Adipocyte (in vitro differentiated cells): ENCODE measurements at places on chromosomes 3 and 15.

DNA sequence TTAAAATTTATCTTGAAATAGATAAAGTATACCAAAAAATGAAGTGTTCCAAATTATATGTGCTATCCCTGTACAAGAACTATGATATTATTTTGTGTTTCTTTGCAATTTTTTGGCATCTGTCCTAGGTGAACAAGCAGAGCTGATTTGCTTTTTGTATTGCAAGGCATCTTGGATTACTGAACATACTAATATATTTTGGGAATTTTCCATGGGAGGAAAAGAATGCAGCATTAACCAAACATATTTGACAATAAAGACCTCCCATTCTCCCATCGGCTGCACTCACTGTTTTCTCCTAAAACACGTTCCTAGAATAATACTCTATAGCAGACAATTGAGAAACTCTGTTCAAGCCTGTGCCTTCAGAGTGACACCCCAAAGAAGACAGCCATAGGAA, 265.1 kb upstream of the ALCAM start:
- DNase-seq = peak; percentile 34

GRCh38 chr15:34582461-34583371, 735 bp downstream of the GOLGA8B start:
- DNase-seq = peak; percentile 64

DNA sequence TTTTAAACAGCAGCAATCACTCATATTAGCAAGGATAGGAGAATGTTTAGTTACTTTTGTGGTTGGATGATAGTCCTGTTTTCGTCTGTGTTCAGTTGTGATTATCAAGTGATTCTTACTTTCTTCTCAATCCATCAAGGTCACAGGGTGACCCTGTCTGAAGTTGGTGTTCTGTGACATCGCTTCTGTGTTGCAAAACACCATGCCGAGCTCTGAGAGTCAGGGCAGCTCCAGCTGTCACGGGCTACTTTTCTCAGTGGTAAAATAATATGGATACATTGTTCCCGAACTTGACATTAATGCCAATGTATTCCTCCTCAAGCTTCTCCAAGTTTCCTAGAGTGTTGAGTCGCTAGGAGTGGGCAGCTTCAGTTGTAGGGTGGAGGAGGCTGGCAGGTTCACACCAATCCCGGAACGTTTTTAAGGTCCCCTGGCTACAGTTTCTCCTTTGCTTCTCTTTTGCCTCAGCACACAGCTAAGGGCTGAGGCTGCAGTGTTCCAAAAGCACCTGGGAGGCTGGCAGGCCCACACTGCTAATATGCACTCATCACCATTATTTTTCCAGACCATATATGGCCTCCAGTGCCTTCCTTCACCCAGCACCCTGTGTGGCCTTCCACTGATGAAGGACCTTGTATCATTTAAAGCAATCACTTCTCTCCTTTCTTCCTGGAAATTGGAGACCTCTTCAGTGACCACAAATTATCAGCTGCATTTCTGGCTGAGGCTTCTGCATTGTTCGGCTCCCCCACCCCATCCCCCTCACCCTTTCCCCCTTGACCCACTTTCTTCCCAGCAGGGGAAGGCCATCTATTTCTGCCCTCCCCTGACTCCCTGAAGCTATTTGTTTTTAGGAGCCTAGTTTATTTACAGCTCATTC, 25.8 kb downstream of the COLQ start:
- DNase-seq = no peak

DNA sequence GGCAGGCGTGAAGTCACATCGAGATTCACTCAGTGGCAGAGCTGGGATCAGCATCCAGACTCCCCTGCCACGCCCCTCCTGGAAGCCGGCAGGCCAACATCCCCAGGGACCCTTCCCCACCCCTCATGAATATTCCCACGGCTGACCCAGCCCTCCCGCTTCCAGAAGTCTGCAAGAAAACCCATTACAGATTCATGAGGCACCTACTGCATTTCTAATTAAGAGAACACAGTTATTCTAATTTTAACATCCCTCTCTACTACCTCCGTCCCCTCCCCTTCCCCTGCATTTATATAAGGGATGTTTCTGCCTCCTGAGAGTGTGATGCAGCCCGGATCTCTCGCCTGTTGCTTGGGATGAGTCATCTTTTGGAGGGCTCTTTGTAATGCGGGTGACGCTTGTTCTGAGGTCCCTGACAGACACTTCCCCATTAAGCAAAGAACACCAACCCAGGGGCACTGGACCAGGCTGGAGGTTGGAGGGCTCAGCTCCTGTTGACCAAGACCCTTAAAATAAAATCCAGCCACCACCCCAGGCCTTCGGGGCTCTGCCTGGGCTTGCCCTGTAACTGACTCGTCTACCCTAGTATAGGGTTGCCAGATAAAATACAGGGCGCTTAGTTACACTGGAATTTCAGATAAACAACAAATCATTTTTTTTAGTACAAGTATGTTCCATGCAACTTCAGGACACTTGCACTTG, 118.7 kb downstream of the NUP210 start:
- peak; percentile 66 for DNase-seq

DNA sequence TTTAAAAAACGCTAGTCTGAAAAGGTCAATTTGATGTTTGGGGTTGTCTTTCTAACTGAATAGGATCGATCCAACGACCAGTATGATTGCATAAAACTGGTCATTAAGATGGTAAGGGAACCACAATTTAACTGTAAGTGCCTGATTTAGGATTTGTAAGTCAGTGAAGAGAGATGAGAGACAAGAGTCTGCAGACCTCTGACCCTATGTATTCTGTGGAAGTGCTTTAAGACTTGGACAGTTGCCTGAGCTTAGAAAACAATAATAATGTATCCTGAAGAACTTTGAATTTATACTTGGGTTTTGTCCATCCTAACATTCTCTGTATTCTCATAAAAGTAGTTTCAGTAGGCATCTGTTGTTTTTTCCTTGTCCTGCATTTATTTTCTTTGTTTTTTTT, 221.4 kb upstream of the SUCLG2 start:
- DNase-seq = no peak

DNA sequence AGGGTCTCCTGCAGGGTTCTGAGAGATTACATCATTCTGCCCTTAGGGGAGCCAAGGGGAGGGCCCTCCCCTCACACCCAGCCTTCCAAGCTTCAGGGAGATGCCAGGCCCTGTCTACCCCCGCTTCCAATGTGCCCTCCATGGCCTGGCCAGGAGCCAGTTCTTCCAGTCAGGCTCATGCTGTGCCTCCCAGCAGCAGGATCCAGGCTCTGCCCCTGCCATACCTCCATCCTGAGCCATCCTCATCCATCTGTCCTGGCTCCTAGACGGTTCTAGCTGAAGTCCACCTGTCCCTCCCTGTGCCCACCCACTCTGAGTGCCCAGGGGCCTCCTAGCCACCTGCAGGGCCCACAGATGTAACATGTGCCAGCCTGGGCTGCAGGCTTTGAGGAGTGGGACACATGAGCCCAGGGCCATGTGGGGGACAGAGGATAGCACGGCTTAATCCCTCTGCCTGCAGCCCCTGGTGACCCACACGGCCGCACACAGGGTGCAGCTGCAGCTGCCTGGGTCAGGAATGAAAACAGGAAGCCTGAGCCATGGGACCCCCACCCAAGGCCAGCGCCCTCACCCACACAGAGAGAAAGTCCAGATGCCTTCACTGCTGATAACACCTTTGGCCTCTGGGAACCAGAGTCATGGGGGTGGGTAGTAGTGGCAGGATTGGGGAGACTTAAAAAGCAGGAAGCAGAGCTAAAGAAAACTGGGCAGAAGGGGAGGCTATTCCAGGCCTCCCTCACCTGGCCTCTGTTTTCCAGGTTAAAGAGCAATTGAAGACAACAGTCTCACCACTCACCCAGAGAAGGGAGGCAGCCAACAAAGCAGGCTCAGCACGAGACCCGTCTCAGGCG, 11.8 kb downstream of the PLCD1 start:
- no peak for DNase-seq

- DNase-seq = peak; percentile 67
Measured at GRCh38 chr15:92901995-92902394, 1.9 kb downstream of the CHD2 start.

DNA sequence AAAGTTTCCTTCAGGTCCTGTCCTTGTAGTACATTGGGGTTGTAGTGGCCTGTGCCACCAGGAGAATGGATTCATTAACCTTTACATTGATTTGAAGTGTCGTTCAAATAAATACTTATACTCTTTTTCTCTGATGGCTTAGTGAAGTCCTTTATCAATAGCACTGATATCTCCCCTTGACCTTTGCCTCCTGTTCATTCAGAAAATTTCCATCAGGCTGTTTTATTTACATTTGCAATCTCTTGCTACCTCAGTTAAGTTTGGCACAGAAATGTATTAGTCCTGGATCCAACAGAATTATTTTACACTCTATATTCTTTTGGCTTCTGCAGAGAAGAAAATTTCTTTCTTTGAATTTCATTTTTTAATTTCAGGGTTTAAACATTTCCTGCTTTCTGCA, 497.0 kb downstream of the RBMS3 start:
- no peak for DNase-seq

DNA sequence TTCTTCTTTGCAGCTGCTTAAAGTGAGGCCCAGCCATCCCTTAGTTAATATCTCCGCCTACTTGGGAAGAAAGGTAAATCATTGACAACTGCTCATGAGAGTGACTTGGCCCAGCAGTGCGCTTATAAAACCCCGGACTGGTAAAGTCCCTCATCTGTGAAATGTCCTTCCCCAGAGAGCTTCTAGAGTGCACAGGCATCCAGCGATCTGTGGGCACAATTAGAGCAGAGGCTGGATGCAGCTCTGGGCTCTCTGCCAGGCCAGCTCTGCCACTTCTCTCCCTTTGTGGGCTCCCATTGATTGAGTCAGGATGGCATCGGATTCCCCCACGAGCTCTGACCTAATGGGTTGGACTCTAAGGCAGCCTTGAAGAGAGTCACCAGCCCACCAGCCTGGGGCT, 219.0 kb upstream of the LINGO1 start:
- no peak for DNase-seq

DNA sequence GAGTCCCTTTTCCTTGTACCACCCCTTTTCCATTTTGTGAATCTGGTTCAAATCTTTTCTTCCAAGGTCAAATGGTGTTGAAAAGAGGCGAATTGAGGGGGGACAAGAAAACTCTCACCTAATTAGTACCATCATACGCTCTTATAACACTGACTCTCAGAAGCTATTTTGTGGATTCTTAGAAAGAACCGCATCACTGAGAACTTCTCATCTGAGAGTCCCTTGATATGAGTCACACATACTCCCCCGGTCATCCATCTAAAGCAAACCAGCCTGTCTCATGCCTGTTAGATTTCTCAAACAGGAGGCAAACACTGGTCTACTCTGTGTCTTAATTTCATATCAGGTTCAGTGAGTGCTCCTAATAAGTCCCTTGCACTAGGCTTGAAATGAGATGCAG, 76.5 kb upstream of the SPRED1 start:
- peak; percentile 82 for DNase-seq

DNA sequence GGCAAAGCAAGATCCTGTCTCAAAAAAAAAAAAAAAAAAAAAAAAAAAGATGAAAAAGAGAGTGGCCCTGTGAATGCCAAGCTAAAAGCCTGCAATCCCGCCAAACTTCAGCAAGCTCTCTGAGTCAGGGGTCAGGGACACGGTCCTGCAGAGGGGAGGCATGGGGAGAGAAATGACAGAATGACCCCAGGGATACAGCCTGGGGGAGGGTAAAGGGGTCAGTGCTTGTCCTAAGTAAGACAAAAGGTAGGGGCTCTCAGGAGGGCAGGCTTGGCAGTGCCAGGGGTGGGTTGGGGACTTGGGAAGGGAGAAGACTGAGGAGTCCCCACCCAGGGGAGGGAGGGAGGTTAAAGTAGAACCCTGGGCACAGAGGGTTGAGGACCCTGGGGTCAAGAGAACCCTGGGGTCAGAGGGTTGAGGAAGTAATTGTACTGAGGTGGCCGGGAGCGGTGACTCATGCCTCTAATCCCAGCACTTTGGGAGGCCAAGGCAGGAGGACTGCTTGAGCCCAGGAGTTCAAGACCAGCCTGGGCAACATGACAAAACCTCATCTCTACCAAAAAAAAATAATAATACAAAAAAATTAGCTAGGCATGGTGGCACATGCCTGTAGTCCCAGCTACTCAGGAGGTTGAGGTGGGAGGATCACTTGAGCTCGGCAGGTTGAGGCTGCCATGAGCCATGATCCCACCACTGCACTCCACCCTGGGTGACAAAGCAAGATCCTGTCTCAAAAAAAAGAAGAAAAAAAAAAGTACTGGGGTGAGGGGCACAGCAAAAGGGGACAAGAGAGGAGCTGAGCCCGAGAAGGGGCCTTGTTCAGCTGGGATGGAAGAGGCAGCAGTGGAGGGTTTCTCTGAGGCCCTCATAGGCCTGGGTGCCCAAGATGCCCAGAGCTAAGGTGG, 5.2 kb upstream of the SEMA3B start:
- DNase-seq = no peak

DNA sequence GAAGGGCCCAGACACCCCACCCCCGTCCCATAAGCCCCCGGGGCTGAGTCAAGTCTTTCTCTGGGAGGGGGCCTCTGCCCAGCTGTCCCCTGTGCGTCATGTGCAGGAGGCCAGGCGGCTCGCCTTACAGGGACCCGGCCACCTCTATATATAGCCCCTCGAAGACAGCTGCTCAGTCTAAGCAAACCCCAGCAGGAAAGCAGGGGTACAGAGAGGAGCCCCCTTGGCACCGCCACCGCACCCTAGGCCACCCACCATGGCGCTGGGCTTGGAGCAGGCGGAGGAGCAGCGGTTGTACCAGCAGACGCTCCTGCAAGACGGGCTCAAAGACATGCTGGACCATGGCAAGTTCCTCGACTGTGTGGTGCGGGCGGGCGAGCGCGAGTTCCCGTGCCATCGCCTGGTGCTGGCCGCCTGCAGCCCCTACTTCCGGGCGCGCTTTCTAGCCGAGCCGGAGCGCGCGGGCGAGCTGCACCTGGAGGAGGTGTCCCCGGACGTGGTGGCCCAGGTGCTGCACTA, at the start of gene KLHL40:
TSS of gene KLHL40 (plus strand) at position 175 of the 519 bp plus-strand sequence. CDS start at position 257, 82 bp downstream.
- no peak for DNase-seq

GRCh38 chr15:20356911-20357480, 184.6 kb downstream of the GOLGA6L6 start:
- no peak for DNase-seq

DNA sequence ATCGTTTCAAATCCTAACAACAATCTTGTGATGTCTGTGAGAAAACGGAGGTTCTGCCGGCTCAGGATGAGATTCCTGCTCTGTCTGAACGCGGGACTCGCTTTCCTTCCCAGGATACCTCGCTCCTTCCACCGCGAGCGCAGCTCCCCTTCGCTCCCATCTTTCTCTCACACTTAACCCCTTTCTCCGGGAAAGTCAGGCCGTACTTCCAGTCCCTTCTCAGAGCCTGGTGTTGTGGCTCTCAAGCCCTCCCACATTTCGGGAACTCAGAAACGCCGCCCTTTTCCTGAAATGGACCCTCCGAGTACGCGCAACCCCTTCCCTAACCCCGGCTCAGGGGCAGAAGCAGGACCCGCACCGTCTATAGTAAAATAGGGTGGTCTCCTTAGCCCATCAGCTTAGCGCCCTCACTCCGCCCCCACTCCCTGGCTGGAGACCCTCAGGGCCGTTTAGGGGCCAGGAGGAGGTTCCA, 378 bp upstream of the FEM1B start:
- DNase-seq = peak; percentile 56
